ENCODE measurements at places on chromosomes 5 and 9.

- DNase-seq, result no peak
Measured at GRCh38 chr5:85670417-85670816, 947.3 kb upstream of the COX7C start.

DNA sequence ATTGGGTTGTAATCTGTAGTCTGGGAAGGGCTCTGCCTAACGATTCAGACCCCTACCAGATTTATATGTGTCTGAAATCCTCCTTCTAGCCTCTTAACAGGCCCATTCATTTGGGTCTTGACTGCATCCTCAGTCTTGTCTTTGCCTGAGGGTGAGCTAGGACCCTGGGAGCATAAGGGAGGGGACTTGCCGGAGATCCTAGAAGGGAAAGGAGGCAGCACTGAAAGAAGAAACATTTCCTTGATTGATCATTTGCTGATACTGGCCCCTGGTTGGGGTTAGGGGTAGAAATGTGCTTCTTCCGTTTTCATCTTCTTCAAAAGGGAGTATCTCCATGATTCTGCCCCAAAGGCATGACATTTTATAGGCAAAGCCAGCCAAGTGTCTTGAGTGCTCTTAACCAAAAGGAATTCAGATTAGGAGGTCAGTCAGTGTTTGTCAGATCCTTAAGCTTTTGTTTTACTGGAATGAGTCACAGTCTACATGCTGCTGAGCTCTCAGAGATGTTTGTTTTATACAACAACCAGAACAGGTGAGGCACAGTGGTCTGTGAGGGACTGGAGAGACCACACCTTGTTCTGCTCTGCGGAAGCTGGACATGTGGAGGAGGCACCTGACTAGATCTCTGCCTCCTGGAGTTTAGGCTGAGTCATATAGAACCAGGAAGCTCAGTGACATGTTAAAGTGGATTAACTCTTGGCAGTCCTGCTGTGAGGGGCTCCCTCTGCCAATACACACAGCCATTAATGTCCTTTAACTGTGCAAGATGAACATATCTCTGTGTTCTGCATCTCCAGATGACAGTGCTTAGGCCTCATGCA, 37.7 kb downstream of the PCDHAC2 start:
- no peak for DNase-seq

GRCh38 chr5:14386884-14387624, 194.5 kb upstream of the OTULINL start:
- no peak for DNase-seq

GRCh38 chr5:90941002-90941720, 382.6 kb downstream of the ADGRV1 start:
- no peak for DNase-seq
